Cortex of kidney (tissue), 1 donor: ENCODE measurements at places on chromosomes 7 and 10.
A peak's percentile ranks its signal among the peaks of the same experiment; 100 is the strongest.

- DNase-seq: no peak
Observed at GRCh38 chr10:100811261-100811660, 65.9 kb downstream of the PAX2 start.

DNA sequence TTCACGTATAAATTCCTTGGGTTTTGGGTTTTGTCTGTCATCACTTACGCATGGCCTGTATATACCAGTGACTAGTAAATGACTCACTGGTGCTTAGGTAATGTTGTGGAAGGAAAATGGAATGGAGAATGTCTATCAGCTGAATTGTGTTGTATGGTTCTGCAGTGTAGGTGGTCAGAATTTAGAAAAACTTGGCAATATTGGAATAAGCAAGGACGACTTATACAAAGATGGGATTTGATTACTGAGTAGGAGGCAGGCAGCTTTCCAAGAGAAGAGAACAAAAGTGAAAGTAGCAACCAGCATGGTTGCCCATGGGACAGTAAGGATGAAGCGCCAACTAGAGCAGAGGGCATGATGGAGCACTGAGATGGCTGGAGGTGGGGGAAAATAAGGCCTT is 168.6 kb upstream of the CSTF2T start:
- no peak for DNase-seq

- no peak for DNase-seq
Observed at GRCh38 chr10:1362589-1363445, 306.6 kb downstream of the WDR37 start.

DNA sequence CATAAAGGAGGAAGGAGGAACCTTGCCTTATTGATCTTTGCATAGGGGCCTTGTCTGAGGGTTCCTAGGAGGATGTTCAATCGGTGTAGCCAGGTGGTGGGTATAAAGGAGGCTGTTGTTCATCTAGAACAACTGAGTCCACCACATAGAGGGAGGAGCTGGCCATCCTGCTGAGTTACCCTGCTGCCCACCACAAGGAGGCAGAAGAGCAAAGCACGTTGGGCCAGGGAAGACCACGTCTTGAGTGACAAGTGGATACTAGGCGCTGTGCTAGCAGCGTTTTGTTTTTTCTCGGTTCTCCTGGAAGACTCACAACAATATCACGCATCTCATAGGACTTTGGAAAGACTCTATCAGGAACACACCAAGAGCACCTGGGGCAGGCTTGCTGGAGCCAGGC is 20.0 kb downstream of the FOXI2 start:
- no peak for DNase-seq

- DNase-seq: no peak
Observed at GRCh38 chr10:55398497-55398882, 597.5 kb upstream of the PCDH15 start.

- DNase-seq: no peak
Observed at GRCh38 chr7:39919646-39920045, 30.4 kb upstream of the CDK13 start.

GRCh38 chr10:51117794-51118193 is 43.5 kb downstream of the PRKG1 start:
- DNase-seq: no peak

GRCh38 chr7:7793249-7793648 is 74.8 kb upstream of the RPA3 start:
- DNase-seq: no peak

DNA sequence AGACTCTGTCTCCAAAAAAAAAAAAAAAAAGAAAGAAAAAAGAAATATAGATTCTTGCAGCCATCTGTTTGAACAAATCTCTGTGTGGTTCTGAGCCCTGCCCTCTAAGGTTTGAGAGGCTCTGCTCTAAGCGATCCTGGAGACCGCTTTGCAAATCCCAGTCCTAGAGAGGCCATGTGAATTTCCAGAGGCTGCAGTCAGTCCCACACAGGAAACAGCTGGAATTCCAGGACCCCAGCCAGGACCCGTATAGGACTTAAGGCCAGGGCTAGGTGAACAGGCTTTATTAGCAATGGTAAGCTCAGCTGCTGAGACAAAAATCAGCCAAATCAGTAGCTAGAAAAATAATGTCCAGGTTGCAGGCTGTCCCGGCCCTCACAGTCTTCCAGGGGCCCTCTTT is 154.8 kb downstream of the RPS24 start:
- no peak for DNase-seq

DNA sequence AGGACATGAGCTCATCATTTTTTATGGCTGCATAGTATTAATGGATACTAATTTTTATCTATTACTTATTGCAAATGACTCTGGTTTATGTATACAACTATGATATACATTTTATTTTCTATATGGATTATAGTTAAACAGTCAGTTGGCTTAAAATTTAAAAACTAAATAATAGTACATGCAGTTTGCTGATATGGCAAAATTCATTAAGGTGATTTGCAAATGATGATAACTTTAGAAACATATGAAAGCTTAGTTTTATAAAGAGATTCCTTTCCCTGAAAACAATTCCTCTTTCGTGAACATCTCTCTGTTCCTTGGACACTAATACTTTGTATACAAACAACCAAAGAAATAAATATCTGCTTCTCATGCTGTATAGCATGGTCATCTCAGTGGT is 165.5 kb upstream of the SEMA3E start:
- DNase-seq: no peak

- DNase-seq: no peak
Observed at GRCh38 chr7:1022801-1023465, 21.4 kb upstream of the GPR146 start.

GRCh38 chr7:2792856-2793487 is 51.1 kb downstream of the GNA12 start:
- DNase-seq: no peak

DNA sequence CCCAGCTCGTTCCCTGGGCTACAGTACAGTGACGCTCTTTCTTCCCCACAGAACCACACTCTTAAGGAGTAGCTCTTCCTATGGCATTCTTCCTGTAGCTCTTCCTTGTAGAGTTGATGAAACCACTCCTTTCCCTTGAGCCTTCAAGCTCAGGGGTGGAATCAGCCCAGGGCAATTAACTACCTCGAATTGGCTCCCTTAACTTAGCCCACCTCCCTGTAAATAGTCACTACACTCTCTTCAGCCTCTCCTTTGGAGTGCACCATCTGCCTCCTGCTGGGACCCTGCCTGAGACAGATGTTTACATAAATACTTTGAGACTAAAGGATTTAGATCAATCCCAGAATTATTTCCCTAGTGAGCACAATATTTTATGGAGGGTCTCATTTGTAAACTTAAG is 537.8 kb upstream of the AUTS2 start:
- no peak for DNase-seq

DNA sequence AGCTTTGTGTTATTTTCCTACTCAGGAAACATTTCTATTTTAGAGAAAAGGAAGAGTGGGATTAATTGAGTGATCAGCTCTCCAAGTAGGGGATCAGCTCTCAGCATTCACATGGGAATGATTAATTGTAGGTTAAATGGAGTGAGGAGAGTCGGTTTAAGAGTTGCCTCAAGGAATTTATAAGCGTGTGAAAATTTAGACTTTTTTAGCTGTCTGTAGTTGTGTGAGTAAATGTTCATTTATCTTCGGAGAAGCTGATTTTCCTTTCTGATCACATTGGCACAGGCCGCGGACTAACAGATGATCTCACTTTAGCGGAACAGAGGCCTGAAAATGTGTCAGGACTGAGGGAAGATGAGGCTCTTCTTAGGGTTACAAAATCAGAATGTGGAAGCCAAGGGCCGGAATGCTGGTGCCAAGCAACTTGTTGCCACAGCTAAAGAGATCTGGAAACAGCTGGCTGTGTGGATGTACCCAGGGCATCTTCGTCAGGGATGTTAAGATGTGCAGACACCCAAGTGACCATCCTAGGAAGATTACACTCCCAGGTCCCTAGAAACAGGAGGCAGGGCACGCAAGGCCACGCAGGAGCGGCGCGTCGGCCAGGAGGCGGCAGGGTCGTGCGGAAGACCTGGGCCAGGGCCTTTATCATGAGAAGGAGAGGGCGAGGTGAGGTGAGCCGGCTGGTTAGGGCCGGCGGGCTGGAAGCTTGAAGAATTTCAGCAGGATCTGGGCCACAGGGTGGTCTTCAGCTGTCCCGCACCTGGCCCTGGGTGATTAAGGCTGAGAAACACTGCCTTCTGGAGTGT is 35.1 kb upstream of the TTYH3 start:
- DNase-seq: no peak

GRCh38 chr7:51774178-51774577 is 457.6 kb upstream of the COBL start:
- DNase-seq: no peak

DNA sequence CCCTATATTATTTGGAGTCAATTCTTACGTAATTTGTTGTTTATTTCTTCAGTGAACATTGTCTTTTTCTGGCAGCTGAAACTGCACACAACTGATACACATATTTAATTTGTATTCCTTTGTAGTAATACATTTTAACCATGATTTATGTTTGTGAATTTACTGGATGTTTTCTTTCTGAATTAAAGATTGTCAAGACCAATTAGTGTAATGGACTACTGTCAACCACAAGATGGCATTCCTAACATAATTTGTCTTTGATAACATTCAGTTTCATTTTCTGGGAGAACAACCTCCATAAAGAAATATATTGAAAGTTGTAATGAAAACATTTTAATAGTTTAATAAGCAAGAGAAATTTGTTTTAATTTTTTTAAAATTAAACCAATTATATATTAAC is 10.1 kb downstream of the THNSL1 start:
- no peak for DNase-seq

GRCh38 chr10:102872163-102872562 is 2.9 kb downstream of the AS3MT start:
- no peak for DNase-seq

GRCh38 chr10:61313460-61313859 is 139.7 kb downstream of the TMEM26 start:
- no peak for DNase-seq

DNA sequence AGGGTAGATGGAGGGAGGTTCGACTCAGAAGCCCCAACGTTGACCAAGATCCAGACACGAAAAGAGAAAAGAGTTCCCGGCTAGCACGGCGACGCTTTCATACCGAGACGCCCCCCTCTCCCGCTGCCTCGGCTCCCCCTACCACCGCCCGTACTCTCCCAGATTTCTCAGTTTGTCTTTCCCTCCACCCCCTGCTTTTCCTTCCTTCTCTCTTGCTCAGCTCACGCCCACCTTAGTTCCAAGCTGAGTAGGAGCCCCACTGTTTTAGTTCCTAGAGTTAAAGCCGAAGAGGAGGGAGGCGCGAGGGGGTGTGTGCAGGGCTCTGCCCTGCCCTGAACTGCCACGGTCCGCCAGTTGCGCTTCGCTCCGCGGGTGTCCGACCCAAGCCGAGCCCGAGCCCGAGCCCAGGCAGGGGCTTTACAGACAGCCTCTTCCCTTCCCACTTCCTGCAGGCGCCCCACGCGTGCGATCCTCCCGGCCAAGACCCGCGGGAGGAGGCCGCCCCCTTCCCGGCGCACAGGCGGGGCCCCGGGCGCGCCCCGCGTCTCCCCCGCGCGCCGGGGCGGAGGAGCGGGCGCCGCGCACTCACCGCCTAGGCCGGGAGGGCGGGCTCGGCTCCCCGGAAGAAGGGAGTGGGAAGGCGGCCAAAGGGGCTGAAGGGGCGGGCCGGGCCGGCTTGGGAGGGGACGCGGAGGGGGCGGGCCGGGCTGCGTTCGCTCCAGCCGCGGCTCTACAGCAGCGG is at the start of gene EPHB6:
EPHB6 (plus strand) TSS at position 705 of the 742 bp plus-strand sequence. CDS start 8,152 bp downstream, outside the sequence.
- DNase-seq: peak; percentile 28

GRCh38 chr10:91163869-91164474 is 56.5 kb upstream of the PCGF5 start:
- peak; percentile 14 for DNase-seq

DNA sequence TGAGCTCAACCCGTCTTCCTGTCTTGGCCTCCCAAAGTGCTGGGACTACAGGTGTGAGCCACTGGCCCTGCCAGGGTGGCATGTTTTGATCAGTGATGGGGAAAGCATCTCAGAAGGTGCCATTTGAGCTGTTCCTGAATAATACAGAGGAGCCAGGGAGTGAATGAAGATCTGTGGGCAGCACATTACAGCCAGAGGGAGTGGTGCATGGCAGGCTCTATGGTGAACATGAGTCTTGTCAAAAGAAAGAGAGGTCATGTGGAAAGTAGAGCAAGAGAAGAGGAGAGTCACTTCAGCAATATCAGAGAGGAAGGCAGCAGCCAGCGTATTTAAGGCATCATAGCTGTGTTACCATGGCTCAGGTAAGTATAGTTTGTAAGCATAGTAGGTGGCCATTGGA is 275.7 kb upstream of the LRGUK start:
- DNase-seq: no peak

DNA sequence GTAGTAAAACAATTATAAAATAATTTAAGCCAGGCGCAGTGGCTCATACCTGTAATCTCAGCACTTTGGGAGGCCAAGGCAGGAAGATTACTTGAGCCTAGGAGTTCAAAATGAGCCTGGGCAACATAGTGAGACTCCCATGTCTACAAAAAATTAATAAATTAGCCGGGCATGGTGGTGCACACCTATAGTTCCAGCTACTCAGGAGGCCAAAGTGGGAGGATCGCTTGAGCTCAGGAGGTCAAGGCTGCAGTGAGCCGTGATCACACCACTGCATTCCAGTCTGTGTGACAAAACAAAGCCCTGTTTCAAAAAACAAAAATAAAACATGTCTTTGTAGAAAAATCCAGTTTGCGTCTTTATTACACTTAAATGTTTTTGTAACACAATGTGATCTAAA is 141.9 kb upstream of the KAT6B start:
- no peak for DNase-seq

- DNase-seq: no peak
Observed at GRCh38 chr7:46257761-46258448, 336.8 kb upstream of the IGFBP3 start.

DNA sequence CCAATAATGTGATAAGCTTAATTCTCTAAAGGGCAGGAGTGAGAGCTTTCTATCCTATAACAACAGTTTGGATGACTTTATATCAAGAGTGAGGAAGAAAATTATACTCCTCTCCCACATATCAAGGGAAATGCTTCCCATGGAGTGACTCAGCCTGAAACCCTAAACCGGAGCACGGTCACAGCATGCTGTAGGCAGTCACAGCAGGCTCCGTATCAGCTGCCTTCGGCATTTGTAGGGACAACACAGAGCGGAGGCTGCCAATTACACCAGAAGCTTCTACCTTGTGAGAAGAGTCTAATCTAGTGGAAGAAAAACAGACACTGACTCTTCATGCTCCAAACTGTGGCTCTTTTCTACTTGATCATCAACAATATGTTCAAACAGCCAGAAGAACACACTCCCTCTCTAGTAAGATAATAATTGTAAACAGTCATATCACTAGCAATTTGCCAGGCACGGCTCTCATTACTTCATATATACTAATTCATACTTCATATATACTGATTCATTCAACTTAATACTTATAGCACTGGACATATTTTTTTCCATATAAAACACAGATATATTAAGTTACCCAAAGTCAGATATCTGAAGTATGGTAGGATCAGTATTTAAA is 65.9 kb downstream of the DGKB start:
- no peak for DNase-seq
